Immature natural killer cell (primary cell): ENCODE measurements at places on chromosomes 1 and 21. TPM values are rescaled to one million over a fixed set of nuclear protein-coding genes. Genes with fewer than 3 reads are reported as not detected.

GRCh38 chr1:20662110-20662475 lies 924 bp upstream of the DDOST start:
- no peak for DNase-seq
- H3K4me3 ChIP-seq = peak overlapping the region; percentile 99
- peaks cover 8% of the 10 kb centered on the region for H3K27me3 ChIP-seq

DNA sequence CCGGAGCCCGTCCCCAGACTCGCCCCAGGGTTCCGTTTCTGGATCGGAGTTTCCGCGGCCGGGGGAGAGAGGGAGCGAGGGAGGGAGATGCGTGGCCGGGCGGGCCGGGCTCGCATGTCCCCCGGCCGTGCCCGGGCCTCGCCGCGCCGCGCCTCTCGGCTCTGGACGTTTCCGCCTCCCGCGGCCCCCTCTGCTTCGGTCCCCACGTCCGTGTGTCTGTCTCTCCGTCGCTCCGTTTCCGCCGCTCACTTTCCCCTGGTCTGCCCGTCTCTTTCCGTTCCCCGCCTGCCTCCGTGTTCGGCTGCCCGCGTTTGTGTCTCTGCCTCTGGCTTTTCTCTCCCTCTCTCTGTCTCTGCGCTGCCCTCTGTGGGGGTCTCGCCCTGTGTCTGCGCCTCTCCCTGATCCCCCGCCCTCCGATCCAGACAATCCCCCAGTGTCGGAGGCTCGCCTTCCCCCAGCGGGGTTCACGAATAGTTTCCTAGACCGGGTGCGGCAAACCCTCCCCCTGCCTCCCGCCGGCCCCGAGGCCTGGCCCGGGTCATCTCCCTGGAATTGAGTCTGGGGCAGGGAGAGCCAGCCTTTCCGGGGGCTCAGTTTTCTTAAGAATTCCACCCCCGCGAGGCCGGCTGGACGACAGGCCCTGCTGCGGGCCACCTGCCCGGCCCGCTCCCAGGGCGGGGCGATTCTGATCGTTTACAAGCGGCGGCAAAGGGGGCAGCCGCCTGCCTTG lies 735 bp downstream of the NBL1 start:
- peak overlapping the region; percentile 94 for H3K4me3 ChIP-seq
- H3K36me3 ChIP-seq = no peaks in the 10 kb centered on the region
- peak; percentile 26 for DNase-seq
- peaks cover 11% of the 10 kb centered on the region for H3K4me1 ChIP-seq

GRCh38 chr1:69587391-69587790 lies 19.7 kb downstream of the LRRC7 start:
- H3K4me1 ChIP-seq = no peaks in the 10 kb centered on the region
- H3K27ac ChIP-seq = no peak overlapping the region
- DNase-seq = no peak
- H3K36me3 ChIP-seq = no peaks in the 10 kb centered on the region
- H3K27me3 ChIP-seq = no peaks in the 10 kb centered on the region
- H3K4me3 ChIP-seq = no peak overlapping the region

DNA sequence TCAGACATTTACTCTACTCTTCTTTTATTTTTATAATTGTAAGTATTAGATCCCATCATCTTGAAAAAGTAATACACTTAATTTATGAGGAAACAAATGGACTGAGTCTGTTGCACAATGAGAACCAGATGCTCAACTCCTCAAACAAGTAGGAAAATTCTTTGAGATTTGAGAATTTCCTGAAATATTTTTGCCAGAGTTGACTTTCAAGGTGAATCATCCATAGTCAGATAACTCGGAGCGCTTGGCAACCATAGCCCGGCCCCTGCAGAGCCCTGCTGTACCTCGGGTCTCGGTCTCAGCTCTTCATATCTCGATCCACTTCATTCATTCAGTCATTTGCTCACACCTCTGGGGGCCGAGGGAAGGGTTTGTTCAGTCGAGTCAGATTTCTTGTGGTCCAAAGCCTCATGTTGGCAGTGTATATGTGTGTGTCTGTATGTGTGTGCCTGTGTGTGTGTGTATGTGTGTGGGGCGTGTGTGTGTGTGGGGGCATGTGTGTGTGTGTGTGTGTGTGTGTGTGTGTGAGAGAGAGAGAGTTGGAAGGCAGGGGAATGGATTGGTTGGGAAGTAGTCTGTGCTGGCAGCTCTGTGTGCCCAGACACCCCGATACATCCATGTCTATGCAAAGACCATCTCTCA lies 18.1 kb upstream of the PCP4 start:
- H3K27me3 ChIP-seq = peaks cover 4% of the 10 kb centered on the region
- H3K36me3 ChIP-seq = no peaks in the 10 kb centered on the region
- no peak overlapping the region for H3K27ac ChIP-seq
- no peak overlapping the region for H3K4me3 ChIP-seq
- no peak for DNase-seq
- no peaks in the 10 kb centered on the region for H3K4me1 ChIP-seq

GRCh38 chr1:65267683-65268082 lies 41.7 kb upstream of the DNAJC6 start:
- peaks cover 13% of the 10 kb centered on the region for H3K4me1 ChIP-seq
- no peak overlapping the region for H3K4me3 ChIP-seq
- no peak overlapping the region for H3K27ac ChIP-seq
- no peaks in the 10 kb centered on the region for H3K36me3 ChIP-seq

- no peaks in the 10 kb centered on the region for H3K4me1 ChIP-seq
- no peaks in the 10 kb centered on the region for H3K36me3 ChIP-seq
- no peaks in the 10 kb centered on the region for H3K27me3 ChIP-seq
- no peak for DNase-seq
- H3K4me3 ChIP-seq = no peak overlapping the region
Measured at GRCh38 chr21:28016571-28016970, 976.1 kb downstream of the LTN1 start.

DNA sequence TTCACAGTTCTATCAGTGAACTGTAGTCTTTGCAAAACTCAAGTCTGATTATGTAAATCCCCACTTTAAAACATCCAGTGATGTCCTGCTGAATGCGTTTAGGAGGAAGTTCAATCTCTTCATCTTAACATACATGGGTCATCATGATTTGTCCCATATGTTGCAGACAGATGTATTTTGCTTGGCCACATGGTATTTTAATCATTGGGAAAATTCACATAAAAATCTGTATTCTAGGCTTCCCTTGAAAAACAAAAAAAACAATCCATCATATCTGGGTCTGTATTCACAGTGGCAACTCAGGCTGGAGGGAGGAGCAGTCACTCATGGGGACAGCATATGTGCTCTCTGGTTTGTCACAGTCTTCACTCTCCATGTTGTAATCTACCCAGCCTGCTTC lies 44.8 kb upstream of the CDC7 start:
- H3K36me3 ChIP-seq = no peaks in the 10 kb centered on the region
- DNase-seq = no peak
- H3K4me3 ChIP-seq = no peak overlapping the region

GRCh38 chr1:103110701-103111100 lies 2.4 kb upstream of the COL11A1 start:
- H3K27me3 ChIP-seq = no peaks in the 10 kb centered on the region
- H3K27ac ChIP-seq = no peak overlapping the region
- no peaks in the 10 kb centered on the region for H3K36me3 ChIP-seq
- DNase-seq = no peak
- peaks cover 17% of the 10 kb centered on the region for H3K4me1 ChIP-seq
- H3K4me3 ChIP-seq = no peak overlapping the region

- no peak for DNase-seq
- no peaks in the 10 kb centered on the region for H3K4me1 ChIP-seq
- H3K27ac ChIP-seq = no peak overlapping the region
- H3K4me3 ChIP-seq = no peak overlapping the region
- peaks cover 3% of the 10 kb centered on the region for H3K36me3 ChIP-seq
- H3K27me3 ChIP-seq = peaks cover 9% of the 10 kb centered on the region
Measured at GRCh38 chr1:109454497-109455133, 11.7 kb upstream of the SYPL2 start.

DNA sequence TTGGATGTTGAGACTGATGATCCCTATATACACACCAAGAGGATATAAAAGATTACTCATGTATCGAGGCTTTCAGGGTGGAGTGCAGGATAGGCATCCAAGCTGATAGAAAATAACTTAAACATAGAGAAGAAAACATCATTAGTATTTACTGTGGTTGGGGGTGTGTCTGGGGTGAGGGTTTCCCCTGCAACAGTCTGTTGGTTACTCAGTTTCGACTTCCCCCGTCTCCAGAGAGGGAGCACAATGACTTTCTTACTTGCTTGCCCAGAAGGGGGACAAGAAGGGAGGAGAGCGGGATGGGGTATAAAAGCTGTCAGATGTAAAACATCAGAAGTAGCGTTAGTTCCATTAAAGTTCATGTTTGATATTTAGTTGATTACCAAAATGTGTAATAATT lies 717.4 kb upstream of the ZP4 start:
- no peak overlapping the region for H3K27ac ChIP-seq
- no peaks in the 10 kb centered on the region for H3K27me3 ChIP-seq
- no peak for DNase-seq
- H3K4me3 ChIP-seq = no peak overlapping the region

DNA sequence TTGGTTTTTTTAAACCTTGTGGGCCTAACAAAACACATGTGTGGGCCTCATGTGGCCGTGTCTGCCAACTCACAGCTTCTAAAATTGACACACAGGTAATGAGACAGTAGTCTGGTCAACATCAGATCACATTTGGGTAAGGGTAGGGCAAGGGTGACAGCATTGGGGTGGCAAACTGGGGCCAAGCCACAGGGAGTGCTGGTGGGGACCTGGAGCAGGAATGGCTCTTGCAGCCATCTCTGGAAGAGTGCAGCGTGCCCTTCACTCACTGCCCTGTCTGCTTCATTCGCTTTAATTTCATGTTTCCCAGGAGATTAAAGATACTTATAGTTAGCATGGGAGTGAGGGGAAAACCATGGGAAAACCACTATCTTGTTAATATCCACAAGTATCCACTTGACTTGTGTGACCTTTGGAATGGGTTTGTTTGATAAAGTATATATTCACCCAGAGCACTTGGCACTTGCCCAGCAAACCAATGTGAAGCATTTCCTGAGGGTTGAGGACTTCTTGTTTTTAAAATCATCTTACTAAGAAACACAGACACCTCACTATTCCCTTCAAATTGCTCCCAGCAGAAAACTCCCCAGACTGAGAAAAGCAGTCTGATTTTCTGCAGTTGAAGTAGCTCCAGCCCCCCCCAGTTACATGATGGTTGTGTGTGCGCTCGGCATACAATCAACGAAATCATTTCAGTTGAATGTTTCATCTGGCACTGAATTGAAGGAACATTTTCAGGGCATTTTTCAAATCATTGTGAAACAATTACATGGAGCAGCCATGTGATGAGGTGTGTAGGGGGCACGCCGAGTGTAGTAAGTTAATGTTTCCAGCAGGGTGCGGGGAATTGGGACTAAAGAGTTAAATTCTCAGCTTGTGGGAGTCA lies 175.7 kb downstream of the VPS13D start:
- no peaks in the 10 kb centered on the region for H3K27me3 ChIP-seq
- peaks cover 54% of the 10 kb centered on the region for H3K36me3 ChIP-seq
- no peak for DNase-seq

DNA sequence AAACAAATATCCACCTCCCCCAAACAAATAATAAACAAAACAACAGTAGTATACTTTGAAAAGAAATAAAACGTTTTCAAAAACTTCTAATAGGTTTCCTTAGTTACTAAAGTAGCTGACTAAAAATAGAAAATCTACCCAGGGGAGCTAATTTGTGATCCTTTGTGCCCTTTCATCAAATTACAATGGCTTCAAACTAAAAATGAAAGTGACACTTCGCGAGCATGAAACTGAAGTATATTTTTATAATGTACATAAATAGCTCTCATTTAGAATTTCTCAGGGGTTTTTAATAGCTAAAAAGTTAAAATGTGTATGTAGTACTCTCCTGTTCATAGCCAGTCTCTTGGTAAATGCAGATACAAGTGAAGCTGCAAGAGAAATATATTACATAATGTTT lies 78.4 kb downstream of the BRINP3 start:
- H3K27ac ChIP-seq = no peak overlapping the region
- H3K36me3 ChIP-seq = no peaks in the 10 kb centered on the region
- H3K4me1 ChIP-seq = no peaks in the 10 kb centered on the region
- no peak for DNase-seq
- no peaks in the 10 kb centered on the region for H3K27me3 ChIP-seq

- no peak overlapping the region for H3K27ac ChIP-seq
- H3K36me3 ChIP-seq = no peaks in the 10 kb centered on the region
- H3K4me3 ChIP-seq = no peak overlapping the region
- DNase-seq = no peak
- H3K4me1 ChIP-seq = no peaks in the 10 kb centered on the region
Measured at GRCh38 chr1:53182716-53183094, 13.9 kb upstream of the CPT2 start.

GRCh38 chr1:43066578-43066977 lies 105.5 kb downstream of the EBNA1BP2 start:
- peaks cover 28% of the 10 kb centered on the region for H3K4me1 ChIP-seq
- DNase-seq = no peak
- H3K27ac ChIP-seq = no peak overlapping the region
- peaks cover 2% of the 10 kb centered on the region for H3K27me3 ChIP-seq

DNA sequence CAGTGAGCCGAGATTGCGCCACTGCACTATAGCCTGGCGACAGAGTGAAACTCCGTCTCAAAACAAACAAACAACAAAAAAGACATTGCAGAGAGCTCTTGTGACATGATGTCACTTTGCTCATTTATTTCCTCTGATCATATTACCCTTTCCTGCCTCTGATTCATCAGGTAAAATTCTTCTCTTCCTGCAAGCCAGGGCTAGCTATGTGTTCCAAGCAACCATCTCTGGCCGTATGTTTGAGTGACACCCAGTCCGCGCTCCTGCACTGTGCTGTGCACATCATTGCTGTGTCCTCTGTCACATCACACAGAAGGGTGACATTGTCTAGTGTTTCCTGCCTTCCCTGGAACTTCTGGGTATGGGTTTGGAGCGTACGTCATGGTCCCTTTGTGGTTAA lies 251.3 kb downstream of the PCP4 start:
- H3K4me1 ChIP-seq = no peaks in the 10 kb centered on the region
- no peak for DNase-seq
- no peaks in the 10 kb centered on the region for H3K36me3 ChIP-seq
- no peak overlapping the region for H3K4me3 ChIP-seq
- no peaks in the 10 kb centered on the region for H3K27me3 ChIP-seq

- no peaks in the 10 kb centered on the region for H3K27me3 ChIP-seq
- no peak overlapping the region for H3K4me3 ChIP-seq
- no peak overlapping the region for H3K27ac ChIP-seq
- no peak for DNase-seq
Measured at GRCh38 chr1:245822996-245823395, 668.2 kb downstream of the KIF26B start.

DNA sequence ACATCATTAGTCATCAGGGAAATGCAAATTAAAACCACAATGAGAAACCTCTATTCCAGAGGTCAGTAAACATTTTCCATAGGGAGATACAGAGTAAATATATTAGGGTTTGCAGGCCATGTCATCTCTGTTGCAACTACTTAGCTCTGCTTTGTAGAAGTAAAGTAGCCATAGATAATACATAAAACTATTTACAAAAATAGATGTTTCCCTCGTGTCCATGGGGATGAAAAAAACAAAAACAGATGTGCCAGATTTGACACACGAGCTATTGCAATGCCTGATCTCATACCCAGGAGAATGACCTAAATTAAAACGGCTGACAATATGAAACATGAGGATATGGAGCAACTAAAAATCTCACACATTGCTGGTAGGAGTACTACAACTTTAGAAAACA lies 17.3 kb downstream of the LTN1 start:
- peaks cover 23% of the 10 kb centered on the region for H3K36me3 ChIP-seq
- peaks cover 7% of the 10 kb centered on the region for H3K4me1 ChIP-seq
- H3K27me3 ChIP-seq = no peaks in the 10 kb centered on the region
- no peak for DNase-seq
- H3K4me3 ChIP-seq = no peak overlapping the region

The CPLANE2 gene
- 1.8 TPM for polyA plus RNA-seq

The AMY1C gene
- not detected for polyA plus RNA-seq

The KRTAP10-2 gene
- not detected for polyA plus RNA-seq

The TESK2 gene
- polyA plus RNA-seq = not detected

The NR0B2 gene
- polyA plus RNA-seq = not detected

The SAMSN1 gene
- 21.0 TPM for polyA plus RNA-seq

The LRRC53 gene
- not detected for polyA plus RNA-seq

The DUSP23 gene
- 120 TPM for polyA plus RNA-seq

The KIRREL1 gene
- not detected for polyA plus RNA-seq
